ENCODE measurements at places on chromosomes 1 and 21.
A peak's percentile ranks its signal among the peaks of the same experiment; 100 is the strongest.

- DNase-seq, result no peak
Measured at GRCh38 chr21:14956807-14957206, 108.0 kb downstream of the NRIP1 start.

DNA sequence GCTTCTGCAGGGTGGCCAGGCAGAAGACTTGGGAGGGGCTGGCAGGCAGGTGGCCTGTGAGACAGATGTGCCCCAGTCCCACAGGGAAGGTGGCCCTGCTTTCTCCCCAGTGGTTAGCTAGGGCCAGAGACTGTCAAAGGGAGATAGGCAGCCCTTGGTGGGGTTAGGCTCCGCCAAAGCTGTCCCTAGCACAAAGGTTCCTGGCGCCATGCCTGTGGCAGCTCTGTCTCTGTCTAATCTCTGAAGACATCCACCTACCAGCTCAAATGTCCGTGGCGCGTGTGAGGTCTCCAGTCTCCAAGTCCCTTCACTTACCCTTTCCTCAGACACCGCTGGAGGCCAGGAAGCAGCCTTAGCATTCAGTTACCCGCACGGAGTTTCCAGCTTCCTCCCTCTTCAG lies 17.7 kb downstream of the TCP10L start:
- DNase-seq, result no peak

- no peak for DNase-seq
Measured at GRCh38 chr1:20555758-20556120, 3.4 kb downstream of the FAM43B start.

GRCh38 chr21:41628256-41628655 lies 120.3 kb upstream of the TMPRSS2 start:
- no peak for DNase-seq

DNA sequence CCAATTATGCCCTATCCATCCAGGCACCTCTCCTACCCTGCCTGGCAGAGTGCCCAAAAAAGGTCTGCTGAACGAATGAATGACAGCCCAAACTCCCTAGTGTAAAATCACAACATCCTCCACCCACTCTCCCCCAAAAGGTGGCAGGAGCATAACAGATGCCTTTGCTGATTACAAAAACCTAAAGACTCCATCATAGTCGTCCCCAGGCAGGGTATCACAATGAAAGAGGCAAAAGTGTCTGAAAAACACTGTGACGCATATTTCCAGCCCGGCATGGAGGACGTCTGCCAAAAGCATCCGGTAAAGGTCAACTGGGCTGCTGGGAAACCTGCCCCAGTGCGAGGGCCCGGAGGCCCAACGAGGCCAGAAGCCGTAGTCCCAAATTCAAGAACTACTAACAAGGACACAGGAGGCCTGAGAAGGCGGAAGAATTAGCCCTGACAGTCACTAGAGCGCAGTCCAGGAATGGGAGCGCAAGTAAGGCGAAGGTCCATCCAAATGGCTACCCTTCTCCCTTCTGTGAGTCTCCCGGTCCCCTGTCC lies 576 bp downstream of the SMIM12 start:
- DNase-seq, result no peak

DNA sequence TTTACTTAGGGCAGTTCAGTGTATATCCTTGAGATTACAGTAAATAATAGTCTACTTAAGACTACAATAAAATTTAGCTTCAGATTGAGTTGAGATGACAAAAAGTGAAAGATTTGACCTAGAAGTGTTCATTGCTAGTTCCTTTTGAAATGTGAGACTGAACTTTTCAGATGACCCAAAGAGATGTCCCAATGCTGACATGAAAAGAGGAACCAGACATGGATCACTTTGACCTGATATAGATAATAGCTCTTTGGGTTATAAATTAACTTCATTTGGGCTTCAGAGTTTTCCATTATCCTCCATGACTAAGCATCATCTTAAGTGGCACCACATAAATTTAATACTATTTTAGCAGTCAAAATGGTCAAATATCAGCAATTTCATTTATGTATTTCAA lies 25.7 kb upstream of the OR10J5 start:
- DNase-seq, result no peak

- no peak for DNase-seq
Measured at GRCh38 chr1:111937147-111937725, 52.2 kb downstream of the KCND3 start.

DNA sequence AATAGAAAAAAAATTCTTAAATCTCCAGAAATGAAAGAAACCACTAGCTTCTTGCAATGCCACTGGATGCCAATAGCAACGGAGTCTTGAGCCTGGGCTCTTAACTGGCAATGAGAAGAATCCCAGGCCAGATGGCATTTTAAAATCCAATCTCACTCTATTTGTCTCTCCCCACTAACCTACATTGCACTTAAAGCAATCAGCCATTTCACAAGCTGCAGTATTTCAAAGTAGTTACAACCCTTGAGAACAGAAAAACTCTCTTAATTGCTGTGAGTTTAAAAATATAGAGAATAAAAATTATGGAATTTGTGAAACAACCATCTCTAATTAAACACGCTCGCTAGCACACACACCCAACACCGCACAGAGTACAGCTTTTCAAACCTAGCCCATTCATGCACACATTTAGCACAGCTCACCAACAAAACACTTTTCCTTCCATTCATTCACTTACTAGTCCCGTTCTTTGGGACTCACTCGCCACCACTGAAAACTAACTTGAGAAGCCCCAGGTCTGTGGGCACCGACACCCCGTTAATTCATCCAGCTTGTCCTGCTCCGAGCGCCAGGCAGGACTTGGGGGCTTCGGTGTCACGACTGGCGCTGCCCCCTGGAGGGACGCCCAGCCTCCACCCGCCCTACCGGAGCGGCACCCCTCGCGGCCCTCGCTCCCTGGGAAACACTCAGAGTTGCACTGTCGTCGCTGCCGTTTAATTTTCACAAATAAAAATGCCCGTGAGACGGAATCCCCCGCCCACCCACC lies 1.0 kb downstream of the DDAH1 start:
- DNase-seq, result no peak

GRCh38 chr1:189429610-189430009 lies 1048.1 kb downstream of the BRINP3 start:
- no peak for DNase-seq

DNA sequence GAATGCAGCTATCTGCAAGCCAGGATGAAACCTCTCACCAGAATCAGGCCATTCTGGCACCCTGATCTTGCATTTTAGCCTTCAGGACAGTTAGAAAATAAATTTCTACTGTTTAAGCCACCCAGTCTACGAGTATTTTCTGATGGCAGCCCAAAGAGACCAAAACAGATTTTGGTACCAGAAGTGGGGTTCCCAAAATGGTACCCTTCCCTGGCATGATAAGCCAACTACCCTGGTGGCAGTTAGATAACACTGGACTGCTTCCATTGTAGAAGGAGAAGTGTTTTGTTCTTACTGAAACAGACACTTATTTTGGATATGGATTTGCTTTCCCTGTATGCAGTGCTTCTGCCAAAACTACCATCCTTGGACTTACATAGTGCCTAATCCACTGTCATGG lies 115.0 kb downstream of the CSMD2 start:
- no peak for DNase-seq

GRCh38 chr1:65911679-65912078 lies 119.0 kb downstream of the PDE4B start:
- DNase-seq, result no peak

DNA sequence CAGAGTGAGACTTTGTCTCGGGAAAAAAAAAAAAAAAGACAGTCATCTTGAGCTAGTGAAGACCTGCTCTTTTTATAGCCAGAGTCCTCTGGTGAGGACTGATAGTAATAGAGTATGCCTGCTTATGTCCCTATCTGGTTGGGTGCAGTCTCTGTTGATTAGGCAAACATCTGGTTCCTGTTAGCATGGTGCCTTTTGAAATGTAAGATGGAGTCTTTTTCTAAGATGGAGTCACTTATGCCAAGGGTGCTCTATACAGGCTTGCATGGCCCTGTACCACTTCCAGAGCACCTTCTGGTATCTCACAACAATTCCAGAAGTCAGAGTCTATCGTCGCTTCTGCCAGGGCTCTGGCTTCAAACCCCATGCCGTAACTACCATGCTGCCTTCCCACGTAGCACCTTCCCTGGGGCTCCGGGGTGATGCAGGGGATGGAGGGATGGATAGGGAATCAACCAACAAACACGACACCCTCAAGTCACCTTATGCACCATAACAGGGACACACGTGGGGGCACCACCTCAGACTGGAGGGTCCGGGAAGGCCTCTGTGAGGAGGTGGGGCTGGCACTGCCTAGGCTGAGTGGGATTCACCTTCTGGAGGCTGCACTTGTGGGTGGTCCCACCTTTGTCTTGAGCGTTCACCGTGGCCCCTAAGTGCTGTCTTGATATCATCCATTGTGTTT lies 11.6 kb upstream of the PADI6 start:
- no peak for DNase-seq

GRCh38 chr1:32239790-32240139 lies 7.3 kb upstream of the FAM167B start:
- peak; percentile 53 for DNase-seq

DNA sequence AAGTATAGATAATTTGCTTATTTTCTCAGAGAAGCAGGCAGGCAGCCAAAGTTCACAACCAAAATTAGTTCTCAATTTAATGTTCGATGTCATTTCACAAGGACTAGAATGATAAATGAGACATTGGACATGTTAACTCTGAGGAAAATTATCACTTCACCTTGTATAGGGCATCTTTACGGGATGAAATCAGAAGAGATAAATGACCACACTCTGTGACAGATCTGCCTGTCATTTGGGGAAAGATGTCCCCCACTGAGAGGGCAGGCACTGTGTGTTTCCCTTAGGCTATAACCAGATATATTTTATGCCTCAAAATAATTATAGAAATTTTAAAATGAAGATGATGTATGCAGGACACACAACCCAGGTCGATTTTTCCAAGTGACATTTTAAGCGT lies 642.9 kb downstream of the BRINP3 start:
- DNase-seq, result no peak

DNA sequence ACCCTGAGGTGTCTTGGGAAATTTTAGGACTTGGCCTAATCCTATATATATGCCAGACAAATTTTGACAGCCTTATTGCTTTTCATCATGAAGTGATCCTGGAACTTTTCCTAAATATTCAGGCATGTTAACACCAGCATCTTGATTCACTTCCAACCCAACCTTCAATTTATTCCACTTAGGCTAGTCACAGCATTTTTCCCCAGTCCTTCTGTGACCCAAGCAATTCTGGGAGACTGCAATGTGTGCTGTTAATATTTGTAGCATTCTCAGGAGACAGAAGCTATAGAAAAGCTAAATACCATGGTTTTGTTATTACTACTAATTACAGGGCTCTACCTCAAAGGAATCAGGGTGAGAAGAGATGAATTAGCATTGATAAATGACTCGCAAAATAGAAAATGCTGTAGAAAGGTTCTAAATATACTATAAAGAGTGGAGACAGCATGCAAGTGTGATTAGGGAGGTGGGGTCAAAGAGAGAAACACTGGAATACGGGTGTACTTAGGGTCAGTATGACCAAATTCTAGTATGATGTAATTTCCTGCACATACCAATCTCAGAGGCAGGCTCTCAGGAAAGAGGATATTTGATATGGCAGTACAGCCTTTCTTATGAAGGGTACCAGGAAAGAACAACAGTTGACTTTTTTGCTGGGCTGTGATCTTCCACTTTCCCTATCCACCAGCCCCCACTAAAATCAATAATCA lies 29.1 kb downstream of the PRRX1 start:
- no peak for DNase-seq

DNA sequence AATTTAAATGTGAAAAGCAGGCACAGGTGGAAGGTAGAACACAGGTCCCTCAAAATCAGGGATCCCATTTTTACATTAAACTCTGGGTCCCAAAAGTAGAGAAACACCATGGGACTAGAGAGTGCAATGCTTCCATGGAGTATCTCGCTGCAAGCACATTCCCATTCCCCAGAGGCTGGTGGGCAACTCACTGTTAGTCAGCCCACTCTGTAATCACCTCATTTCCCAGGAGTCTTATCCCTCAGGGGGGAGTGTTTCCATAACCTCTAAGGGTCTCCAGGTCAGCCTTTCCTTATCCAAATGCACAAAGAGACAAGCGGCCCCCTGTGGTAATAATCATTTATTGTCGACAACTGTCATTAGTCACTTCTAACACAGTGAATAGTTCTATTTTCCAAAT lies 490.1 kb upstream of the LRRC7 start:
- DNase-seq, result no peak

DNA sequence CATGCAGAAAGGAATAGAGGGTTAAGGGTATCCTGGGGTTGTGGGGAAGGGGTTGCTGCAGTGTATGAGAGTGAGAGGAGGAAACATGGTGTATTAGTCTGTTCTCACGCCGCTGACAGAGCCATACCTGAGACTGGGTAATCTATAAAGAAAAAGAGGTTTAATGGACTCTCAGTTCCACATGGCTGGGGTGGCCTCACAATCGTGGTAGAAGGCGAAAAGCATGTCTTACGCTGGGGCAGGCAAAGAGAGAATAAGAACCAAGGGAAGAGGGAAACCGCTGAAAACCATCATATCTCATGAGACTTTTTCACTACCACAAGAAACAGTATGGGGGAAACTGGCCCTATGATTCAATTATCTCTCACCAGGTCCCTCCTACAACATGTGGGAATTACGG lies 17.7 kb downstream of the OSBPL9 start:
- DNase-seq, result no peak

- DNase-seq, result no peak
Measured at GRCh38 chr1:61399199-61399598, 316.8 kb downstream of the NFIA start.

GRCh38 chr1:26961826-26962225 lies 1.6 kb upstream of the KDF1 start:
- no peak for DNase-seq

GRCh38 chr1:29379443-29380073 lies 143.2 kb downstream of the PTPRU start:
- DNase-seq, result no peak

DNA sequence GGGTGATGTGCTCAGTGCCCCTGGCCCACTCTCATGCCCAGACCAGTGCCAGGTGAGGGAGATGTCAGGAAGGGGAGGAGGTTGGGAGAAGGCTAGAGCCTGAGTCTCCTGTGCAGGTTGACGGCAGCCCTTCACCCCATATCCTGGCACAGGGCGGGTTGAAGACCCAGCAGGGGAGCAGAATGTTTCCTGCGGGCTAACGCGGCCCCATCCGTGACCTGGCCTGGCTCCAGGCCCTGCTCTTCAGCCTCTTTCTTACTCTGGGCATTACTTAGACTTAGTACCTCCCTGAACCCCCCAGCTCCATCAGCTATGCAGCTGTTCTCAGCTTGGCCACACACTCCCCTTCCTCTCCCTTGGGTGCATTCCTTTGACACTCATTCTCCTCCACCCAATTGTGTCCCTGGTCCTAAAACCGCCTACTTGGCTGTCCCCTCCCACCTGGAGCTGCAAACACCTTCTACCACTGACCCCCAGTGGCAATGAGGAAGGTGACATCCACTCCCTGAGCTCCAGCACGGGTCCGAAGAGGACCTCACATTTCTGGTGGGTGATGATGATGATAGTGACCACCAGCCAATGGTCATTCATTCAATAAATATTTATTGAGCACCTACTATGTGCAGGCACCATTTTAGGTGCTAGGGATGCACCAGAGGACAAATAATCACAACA lies 179.0 kb downstream of the PTPRU start:
- DNase-seq, result no peak

GRCh38 chr1:179860652-179861051 lies 17.0 kb downstream of the TOR1AIP2 start:
- no peak for DNase-seq
